ENCODE measurements at places on chromosomes 3 and 15.

DNA sequence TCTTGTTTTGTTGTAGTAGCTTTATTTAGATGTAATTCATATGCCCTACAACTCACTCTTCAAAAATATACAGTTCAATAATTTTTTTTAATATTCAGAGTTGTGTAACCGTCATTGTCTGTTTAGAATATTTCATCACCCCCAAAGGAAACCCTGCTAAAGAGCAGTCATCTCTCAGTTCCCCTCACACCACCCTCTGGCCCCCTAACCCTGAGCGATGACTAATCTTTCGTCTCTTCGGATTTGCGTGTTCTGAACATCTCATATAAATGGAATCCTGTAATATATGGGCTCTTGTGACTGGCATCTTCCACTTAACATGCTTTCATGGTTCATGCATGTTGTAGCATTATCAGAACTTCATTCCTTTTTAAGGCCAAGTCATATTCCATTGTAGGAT lies 183.8 kb downstream of the ATG7 start:
- DNase-seq = no peak

GRCh38 chr15:77907824-77908751 lies 169.4 kb downstream of the TBC1D2B start:
- no peak for DNase-seq

- DNase-seq = no peak
Measured at GRCh38 chr3:134311265-134311664, 60.6 kb upstream of the RYK start.

DNA sequence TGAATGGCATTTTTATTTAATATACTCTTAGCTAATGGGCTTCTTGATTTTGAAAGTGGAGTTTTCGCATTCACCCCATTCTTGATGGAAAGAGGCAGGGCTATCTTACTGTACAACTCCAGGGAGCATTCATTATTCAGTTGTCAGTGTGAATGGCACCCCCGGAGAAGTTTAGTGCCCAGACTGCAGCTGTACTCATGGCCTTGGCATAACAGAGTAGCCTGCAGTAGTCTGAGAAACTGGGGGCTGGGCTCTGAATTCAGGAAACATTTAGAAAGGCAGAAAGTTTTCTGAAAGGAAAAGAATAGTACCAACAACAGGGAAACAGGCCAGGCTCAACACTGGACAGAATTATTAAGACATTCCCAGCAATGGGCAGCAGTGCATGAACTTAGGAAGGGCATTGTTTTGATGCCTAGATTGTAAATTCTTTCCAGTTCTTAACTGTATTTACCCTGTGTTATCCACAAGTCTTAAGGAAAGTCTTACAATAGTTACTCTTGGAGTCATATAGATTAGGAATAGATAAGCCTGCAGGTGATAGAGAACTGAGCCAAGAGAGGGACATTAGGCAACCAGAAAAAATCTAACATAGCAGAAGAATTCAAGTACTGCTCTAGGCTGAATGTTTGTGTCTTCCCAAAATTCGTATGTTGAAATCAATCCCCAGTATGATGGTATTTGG lies 44.4 kb downstream of the TIPARP start:
- no peak for DNase-seq

- no peak for DNase-seq
Measured at GRCh38 chr3:20091331-20092047, 51.2 kb downstream of the KAT2B start.

DNA sequence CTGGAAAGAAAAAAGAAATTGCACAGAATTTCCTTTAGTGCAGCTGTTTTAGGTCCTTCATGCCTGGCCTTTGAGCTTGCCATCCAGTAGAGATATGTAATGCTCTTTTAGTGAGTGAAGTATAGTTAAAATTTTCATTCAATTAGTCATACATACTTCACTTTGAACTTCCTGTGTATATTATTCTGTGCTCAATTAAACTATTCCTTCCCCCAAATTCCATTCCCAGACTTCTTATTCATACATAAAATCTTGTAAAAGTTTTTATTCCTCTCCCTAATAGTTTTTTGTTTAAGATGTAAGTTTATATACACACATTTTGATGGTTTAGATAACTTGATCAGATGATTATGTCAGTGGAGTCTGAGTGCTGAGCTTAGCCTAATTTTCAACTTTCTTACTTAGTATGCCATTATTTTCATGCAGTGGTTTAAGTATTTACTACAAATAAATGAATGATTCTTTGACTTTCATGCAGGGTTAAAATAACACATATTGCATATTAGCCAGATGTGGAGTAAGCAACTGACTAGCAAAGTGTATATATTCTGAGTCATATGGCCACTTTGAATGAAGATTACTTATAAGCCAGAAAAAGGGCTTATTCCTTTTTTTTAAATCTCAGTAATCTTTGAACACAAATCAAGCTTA lies 42.5 kb upstream of the ABHD10 start:
- no peak for DNase-seq

DNA sequence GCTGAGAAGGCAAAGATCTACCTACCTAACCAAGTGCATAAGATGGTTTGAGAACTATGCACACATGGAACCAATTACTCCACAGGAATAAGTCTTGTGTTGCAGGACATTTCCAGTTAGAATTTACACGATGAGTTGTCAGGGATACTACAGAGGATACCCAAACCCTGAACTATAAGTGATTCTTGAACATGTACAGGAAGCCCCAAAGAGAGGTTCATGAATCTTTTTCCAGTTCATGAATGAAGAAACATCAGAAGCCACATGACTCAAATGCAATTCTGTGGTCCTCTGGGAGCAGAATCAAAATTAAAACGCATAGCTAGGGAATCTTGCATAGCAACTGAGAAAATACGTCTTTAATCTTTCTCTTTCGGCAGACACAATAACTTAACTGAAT lies 114.1 kb upstream of the LMCD1 start:
- no peak for DNase-seq

DNA sequence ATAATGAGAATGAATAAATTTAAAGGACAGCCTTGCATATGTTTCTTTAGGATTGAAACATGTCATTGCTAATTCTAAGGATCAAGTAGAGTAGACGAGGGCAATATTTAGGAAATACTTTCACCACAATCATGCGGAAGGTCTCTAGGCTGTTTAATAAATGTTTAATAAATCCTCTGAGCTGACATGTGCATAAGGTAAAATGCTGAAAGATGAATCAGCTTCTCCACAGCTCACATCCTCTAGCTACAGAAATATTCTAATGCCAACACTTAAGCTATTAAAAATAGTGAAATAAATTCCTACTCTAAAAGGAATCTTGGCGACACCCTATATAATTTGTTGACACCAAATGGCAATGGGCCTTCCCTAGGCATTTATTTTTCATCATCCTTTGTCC lies 407.3 kb downstream of the TBL1XR1 start:
- no peak for DNase-seq

DNA sequence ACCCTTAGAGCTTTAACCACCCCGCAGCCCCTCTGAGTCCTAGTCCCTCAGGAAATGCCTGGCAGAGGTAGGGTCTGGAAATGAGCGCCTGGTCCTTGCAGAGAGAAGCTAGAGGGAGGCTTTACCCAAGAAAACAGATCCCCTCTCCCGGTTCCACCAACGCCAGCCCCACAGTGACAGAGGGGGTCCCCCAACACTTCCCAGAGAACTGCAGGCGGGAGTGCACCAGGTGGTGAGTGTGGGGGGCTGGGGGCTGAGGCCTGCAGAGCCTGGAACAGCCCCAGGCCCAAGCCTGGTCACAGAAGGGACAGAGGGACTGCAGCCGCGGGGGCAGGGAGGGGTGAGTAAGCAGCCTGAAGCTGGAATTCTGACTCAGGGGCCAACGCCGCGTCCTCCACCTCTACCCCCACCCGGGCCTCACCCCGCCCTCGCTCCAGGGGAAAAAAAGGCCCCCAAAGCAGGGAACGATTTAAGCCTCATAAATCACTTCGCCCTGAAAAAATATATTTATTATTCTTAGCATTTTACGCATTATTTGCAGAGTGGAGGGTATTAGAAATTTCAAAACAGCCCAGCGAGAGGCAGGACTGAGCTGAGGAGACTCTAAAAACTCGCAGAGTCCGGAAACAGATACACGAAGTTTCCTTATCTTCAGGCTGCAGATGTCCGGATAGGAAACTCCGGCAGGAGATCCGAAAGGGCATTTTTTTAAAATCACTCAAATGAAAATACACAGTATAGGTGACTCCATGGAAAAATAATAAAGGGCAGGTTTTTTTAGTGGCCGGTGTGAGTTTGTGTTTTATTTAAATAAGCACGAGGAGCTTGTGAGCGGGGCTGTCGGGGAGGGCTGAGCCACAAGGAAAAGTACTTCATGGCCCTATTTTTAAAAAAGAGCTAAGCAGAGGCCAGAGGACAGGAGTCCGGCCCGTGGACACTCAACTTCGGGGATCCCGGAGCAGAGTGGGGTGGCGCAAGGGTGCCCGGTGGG lies 10.0 kb downstream of the GATA2 start:
- no peak for DNase-seq

- DNase-seq = no peak
Measured at GRCh38 chr3:142628801-142629200, 32.6 kb downstream of the PLS1 start.

DNA sequence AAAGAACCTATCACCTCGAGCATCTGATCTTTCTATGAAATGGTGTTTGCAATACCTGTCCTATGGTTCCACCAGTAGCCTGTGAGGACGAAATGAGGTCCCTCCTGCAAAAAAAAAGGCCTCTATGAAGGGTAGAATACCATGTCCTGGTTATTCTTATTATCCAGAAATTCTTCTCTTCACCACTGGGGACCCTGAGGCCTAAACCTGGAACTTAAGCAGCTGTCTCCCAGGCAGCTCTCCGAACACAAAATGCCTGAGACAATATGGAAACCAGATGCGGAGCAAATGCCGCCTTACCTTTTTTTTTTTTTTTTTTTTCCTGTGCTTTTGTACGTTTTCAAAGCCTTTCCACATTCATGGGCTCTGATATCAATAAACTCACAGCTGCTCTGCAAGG lies 62.1 kb upstream of the WNT5A start:
- no peak for DNase-seq

DNA sequence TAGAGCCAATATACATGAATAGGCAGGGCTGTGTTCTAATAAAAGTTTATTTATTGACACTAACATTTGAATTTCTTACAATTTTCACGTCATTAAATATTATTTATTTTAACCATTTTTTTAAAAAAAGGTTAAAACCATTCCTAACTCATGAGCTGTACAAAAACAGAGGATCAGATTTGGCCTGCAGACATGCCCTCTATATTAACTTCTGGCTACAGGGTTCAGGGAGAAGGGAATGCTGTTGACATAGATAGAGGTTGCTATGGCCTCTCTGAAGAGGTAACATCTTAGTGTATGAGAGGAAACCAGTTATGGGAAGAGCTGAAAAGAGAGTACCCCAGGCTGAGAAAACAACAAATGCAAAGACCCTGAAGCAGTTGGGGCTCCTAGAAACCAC lies 19.1 kb upstream of the RAP2B start:
- DNase-seq = no peak

GRCh38 chr3:45730409-45731154 lies 41.4 kb downstream of the SACM1L start:
- DNase-seq = no peak

DNA sequence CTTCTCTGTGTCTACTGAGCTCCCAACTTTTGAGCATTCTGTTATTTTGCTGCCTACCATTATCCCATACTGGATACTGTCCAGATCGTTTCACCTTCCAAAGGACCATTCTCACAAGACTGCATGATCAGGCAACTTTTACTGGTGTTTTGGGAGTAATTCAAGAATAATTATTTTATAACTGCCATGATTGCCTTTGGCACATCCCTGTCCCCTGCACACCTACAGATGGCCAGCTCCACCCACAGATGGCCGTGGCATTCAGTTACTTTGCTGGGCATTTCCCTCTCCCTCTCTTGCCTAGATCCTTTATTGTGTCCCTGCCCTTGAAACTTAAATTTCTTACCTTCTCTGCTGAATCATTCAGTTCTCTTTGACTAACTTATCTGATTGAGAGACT lies 263.9 kb downstream of the DIPK2A start:
- no peak for DNase-seq

- no peak for DNase-seq
Measured at GRCh38 chr3:13376091-13376490, 44.0 kb downstream of the NUP210 start.

- DNase-seq = peak; percentile 10
Measured at GRCh38 chr3:114144909-114145688, 33.8 kb downstream of the DRD3 start.

All from GM12864 (cell line).